ENCODE measurements at places on chromosomes 5 and 9. TPM values are rescaled to one million over a fixed set of nuclear protein-coding genes. Genes with fewer than 3 reads are reported as not detected.

DNA sequence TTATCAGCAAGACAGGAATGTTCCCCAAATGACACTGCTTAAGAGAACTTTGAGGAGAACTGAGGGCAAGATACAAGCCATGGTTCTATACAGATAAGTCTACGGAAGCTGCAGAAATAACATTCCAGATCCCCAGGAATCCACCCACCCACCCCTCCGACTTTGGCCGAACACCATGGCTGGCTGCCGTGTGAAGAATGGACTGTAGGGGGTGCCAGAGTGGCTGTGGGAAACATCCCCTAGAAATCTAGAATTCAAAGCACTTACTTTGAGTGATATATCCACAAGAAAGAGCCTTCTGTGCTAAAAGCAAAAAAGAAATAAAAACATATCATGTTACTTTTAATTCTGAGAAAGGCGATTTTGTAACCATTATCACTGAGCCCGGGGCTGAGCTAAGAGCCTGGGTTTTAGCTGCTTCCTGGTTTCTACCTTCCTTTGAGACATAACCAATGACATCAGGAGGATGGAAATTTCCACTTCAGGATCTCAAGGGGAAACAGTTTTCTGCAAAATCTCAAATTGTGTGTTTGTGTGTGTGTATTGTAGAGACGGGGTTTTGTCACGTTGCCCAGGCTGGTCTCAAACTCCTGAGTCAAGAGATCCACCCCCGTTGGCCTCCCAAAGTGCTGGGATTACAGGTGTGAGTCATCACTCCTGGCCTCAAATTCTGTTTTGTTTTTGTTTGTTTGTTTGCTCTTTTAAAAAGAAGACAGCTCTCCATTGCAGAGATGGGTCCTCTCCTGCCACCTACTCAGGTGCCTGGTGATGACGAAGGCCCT, 36.4 kb downstream of the GGTA1 start:
- no peak for ATAC-seq

PCDHA3 gene
- not detected for total RNA-seq

GRCh38 chr5:32589942-32590869, 4.8 kb downstream of the SUB1 start:
- ATAC-seq, result no peak

SPTAN1 gene
- total RNA-seq, result 337 TPM

GRCh38 chr5:4977416-4978110, 162.6 kb upstream of the ADAMTS16 start:
- ATAC-seq, result no peak

GRCh38 chr5:154663424-154663823, 91.8 kb upstream of the LARP1 start:
- ATAC-seq, result no peak

PPP3R2 gene
- total RNA-seq, result not detected

OR13J1 gene
- not detected for total RNA-seq

FOXD4L4 gene
- 0.15 TPM for total RNA-seq

DDX41 gene
- total RNA-seq, result 149 TPM

- no peak for ATAC-seq
Observed at GRCh38 chr5:64144425-64145215, 21.0 kb upstream of the RNF180 start.

PCDHA12 gene
- total RNA-seq, result not detected

MAPK9 gene
- 24.6 TPM for total RNA-seq

GRCh38 chr5:44546286-44546685, 157.1 kb upstream of the FGF10 start:
- ATAC-seq, result no peak

ENTREP1 gene
- total RNA-seq, result not detected

LCN9 gene
- not detected for total RNA-seq

SLC6A7 gene
- not detected for total RNA-seq

TMEM267 gene
- total RNA-seq, result 14.6 TPM

GRCh38 chr9:2628919-2629318, 7.3 kb downstream of the VLDLR start:
- no peak for ATAC-seq

- ATAC-seq, result no peak
Observed at GRCh38 chr9:95989297-95989696, 113.8 kb downstream of the ERCC6L2 start.

- ATAC-seq, result peak; percentile 95
Observed at GRCh38 chr5:133240425-133241091, 188.7 kb downstream of the HSPA4 start.

MRPL22 gene
- 92.0 TPM for total RNA-seq

DNA sequence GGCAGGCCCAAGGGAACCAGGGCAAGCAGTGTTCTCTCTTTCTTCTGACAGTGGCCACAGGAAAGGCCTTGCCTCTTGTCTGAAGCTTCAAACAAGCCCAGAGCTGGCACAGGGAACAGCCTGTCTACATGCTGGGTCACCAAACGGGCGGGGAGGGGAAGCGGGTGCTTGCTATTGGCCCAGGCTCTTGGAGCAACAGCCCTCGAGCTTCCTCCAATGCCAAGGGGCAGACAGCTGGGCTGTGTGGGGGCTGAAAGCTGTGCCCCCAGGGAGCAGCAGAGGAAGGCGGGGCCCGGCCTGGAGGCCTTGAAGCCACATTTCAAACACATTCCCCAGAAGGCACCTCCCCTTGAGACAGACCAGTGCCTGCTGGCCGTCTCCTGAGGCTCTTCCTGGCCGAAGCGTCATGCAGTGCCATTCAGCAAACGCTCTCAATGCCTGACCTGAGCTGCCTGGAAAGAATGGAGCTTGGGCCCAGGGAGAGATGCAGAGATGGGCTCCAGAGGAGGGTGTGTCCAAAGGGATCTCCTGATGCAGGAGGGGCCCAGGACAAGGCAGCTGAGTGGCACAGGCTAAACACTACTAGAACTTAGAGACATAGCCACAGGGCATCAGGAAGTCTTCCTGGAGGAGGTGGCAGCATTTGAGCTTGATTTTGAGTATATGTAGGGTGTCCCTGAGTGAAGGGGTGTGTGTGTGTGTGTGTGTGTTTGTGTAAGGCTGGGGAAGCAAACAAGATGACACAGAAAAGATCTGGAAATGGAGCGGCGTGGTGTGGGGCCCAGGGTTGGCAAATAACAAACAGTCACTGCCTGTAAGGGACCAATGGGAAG, 2.5 kb downstream of the FIBCD1 start:
- ATAC-seq, result no peak

G3BP1 gene
- 251 TPM for total RNA-seq

DNA sequence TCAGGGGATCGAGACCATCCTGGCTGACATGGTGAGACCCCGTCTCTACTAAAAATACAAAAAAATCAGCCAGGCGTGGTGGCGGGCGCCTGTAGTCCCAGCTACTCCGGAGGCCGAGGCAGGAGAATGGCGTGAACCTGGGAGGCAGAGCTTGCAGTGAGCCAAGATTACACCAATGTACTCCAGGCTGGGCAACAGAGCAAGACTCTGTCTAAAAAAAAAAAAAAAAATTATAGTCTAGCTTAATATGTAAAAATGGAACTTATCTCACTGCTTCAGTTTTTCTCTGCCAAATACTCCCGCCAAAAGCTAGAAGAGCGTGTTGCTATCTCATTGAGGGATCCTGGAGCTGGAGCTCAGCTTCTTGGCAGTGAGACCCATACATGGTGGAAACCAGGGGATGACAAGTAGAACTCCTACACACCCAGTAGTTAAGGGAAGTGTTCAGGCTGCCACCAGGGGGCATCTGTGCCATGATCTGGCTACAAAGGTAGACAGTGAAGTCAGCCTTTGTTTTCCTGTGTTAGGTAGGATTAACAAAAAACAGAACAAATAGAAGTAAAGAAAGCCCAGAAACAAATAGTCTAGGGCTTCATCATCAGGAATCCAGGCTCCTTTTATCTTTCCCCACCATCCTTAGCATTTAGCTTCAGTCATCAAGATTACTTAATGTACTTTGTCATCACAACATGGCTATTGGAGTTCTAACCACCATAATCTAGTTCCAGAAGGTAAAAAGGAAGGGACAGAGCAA, 33.6 kb upstream of the GLIPR2 start:
- ATAC-seq, result peak; percentile 100

GRCh38 chr5:58548068-58548467, 34.8 kb upstream of the RAB3C start:
- ATAC-seq, result no peak

FYB1 gene
- 153 TPM for total RNA-seq

AQP7 gene
- total RNA-seq, result 0.42 TPM

ZNF483 gene
- total RNA-seq, result 7.0 TPM

GRCh38 chr5:122493091-122494021, 181.3 kb downstream of the SNCAIP start:
- ATAC-seq, result no peak
